ENCODE measurements at places on chromosomes 16 and 17.

DNA sequence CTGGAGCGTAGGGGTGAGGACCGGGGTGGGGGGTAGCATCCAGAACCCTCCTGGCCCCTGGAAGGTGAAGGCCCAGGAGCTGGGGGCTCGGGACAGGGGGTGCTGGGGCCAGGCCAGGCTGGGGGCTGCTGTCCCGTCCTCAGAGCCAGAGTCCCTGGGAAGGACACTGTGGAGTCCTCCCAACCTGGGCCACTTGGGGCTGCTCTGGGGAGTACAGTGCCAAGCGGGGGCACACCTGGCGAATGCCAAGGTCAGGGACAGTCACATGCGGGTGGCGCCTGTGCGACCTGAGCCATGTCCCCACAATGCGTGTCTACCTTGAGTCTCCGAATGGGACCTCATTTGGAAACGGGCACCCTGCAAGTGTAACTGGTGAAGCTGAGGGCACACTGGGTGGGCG is 1.2 kb upstream of the PERCC1 start:
- DNase-seq = no peak
- peaks cover 19% of the 10 kb centered on the region for H3K27me3 ChIP-seq
- H3K27ac ChIP-seq = no peak overlapping the region
- peaks cover 4% of the 10 kb centered on the region for H3K4me1 ChIP-seq

DNA sequence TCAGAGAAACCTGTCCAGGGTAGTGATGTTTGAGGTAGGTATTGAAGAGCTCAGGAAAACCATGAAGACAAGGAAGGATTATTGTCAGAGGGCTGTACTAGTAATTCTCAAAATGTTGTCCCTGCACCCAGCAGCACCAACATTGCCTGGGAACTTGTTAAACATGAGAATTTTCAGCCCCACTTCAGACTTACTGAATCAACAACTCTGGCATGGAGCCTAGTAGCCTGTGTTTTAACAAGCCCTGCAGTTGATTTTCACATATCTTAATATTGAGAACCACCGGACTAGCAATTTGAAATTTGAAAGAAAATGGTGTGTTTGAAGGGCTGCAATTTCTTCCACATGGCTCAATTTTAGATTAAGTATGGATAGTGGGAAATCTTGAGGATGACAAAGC is 2.8 kb upstream of the KIF2B start:
- no peaks in the 10 kb centered on the region for H3K27me3 ChIP-seq
- H3K4me3 ChIP-seq = no peak overlapping the region
- H3K36me3 ChIP-seq = no peaks in the 10 kb centered on the region
- no peaks in the 10 kb centered on the region for H3K4me1 ChIP-seq
- no peak overlapping the region for H3K27ac ChIP-seq

DNA sequence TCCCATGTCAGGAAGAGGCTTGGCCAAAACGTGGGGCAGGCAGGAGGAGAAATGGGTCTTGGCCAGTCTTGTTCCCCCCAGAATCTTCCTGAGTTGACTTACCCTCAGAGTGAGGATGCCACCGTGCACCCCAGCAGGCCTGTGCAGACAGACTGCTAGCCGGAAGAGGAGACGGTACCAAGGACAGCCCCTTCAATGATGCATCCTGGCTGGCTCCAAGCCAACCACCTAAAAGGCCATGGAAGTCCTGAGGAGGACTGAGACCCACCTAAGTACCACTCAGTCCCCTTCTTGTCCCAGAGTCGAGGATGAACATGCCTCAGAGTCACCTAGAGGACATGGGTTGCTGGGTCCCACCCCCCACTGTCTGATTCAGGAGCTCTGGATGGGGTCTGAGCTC is 46.7 kb upstream of the RCVRN start:
- no peak overlapping the region for H3K4me3 ChIP-seq
- no peak overlapping the region for H3K27ac ChIP-seq
- no peaks in the 10 kb centered on the region for H3K27me3 ChIP-seq
- H3K36me3 ChIP-seq = no peaks in the 10 kb centered on the region
- no peaks in the 10 kb centered on the region for H3K4me1 ChIP-seq

GRCh38 chr16:87678618-87679017 is 76.3 kb downstream of the JPH3 start:
- no peak overlapping the region for H3K27ac ChIP-seq
- peaks cover 17% of the 10 kb centered on the region for H3K27me3 ChIP-seq

- H3K4me3 ChIP-seq = no peak overlapping the region
- no peaks in the 10 kb centered on the region for H3K36me3 ChIP-seq
- H3K27me3 ChIP-seq = no peaks in the 10 kb centered on the region
- H3K4me1 ChIP-seq = peaks cover 56% of the 10 kb centered on the region
These were observed 32.9 kb downstream of the CPSF4L start for GRCh38 chr17:73228748-73229236.

DNA sequence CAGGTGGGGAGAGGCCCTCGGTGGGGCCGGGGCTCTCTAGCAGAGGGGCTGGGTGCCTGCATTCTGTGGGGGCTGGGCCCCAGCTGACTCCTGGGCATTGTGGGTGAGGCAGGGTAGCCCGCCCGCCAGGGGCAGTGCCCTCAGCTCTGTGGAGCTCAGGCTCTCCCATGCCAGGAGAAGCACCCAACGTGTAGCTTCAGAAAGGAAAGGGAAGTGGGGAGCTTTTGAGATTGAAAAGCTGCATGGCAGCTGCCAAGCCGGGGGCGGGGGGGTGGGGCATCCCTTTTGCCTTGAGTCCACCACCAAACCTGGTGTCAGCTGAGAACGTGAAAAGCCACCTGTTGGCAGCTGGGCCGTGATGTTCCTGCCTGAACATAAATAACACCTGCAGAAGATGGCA is 192.1 kb upstream of the CIBAR2 start:
- H3K4me1 ChIP-seq = peaks cover 18% of the 10 kb centered on the region
- no peaks in the 10 kb centered on the region for H3K27me3 ChIP-seq
- no peak overlapping the region for H3K27ac ChIP-seq
- H3K4me3 ChIP-seq = no peak overlapping the region

GRCh38 chr17:335691-336090 is 16.9 kb downstream of the RPH3AL start:
- H3K4me1 ChIP-seq = no peaks in the 10 kb centered on the region
- no peak overlapping the region for H3K4me3 ChIP-seq
- no peak for DNase-seq
- no peaks in the 10 kb centered on the region for H3K27me3 ChIP-seq

- peaks cover 13% of the 10 kb centered on the region for H3K4me1 ChIP-seq
- H3K36me3 ChIP-seq = no peaks in the 10 kb centered on the region
- peak; percentile 77 for DNase-seq
These were observed 286.6 kb downstream of the SOX9 start for GRCh38 chr17:72407336-72407909.

DNA sequence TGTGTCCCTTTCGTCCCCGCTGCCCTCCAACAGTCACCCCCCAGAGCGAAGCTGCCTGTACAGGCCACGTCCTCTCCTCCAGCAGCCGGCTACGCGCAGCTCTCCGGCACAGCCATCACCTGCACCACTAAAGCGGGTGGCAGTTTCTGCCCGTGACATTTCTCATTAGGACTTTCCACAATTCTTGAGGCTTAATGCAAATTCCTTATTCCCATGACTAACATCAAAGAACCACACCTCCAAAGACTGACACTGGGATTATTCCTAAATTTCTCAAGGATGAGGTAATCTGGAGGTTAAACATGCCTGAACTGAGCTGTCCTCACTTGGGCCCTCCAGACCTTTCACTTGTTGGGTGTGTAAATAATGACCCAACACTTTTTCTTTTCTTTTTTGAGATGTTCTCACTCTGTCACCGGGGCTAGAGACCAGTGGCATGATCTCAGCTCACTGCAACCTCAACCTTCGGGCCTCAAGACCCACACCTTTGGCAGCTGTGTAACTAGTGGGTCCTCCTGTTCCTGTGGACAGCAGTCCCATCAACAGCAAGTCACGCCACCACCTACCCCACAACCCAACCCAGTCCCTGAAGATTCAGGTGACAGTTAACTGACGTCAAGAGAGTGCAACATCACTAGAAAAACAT is 11.7 kb downstream of the ANKRD11 start:
- peaks cover 89% of the 10 kb centered on the region for H3K4me1 ChIP-seq
- H3K27me3 ChIP-seq = no peaks in the 10 kb centered on the region
- H3K27ac ChIP-seq = no peak overlapping the region
- no peak for DNase-seq
- no peaks in the 10 kb centered on the region for H3K36me3 ChIP-seq

- H3K36me3 ChIP-seq = no peaks in the 10 kb centered on the region
- H3K4me1 ChIP-seq = no peaks in the 10 kb centered on the region
- H3K4me3 ChIP-seq = no peak overlapping the region
- no peaks in the 10 kb centered on the region for H3K27me3 ChIP-seq
These were observed 9.5 kb upstream of the GJD3 start for GRCh38 chr17:40373999-40374398.

DNA sequence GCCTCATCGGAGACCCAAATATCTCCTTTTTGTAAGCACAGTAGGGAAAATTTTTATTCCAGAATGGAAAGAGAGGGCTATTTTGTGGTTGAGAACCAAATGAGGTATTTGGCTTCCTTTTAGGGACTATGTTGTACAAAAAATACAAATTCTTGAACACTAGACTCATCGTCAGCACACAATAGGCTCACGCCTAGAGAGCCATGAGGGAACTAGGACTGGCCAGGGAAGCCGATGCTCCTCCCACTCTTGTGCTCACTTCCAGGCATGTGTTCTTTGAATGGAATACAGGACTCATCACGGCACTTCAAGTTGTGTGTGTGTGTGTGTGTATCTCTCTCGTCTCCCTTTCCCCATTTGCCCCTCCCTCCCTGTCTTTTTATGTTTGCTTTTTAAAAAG is 17.8 kb upstream of the BLMH start:
- no peaks in the 10 kb centered on the region for H3K36me3 ChIP-seq
- H3K27me3 ChIP-seq = no peaks in the 10 kb centered on the region
- peaks cover 30% of the 10 kb centered on the region for H3K4me1 ChIP-seq
- DNase-seq = no peak

GRCh38 chr16:48492133-48492532 is 106.9 kb upstream of the SIAH1 start:
- DNase-seq = no peak
- no peaks in the 10 kb centered on the region for H3K27me3 ChIP-seq
- no peaks in the 10 kb centered on the region for H3K4me1 ChIP-seq

DNA sequence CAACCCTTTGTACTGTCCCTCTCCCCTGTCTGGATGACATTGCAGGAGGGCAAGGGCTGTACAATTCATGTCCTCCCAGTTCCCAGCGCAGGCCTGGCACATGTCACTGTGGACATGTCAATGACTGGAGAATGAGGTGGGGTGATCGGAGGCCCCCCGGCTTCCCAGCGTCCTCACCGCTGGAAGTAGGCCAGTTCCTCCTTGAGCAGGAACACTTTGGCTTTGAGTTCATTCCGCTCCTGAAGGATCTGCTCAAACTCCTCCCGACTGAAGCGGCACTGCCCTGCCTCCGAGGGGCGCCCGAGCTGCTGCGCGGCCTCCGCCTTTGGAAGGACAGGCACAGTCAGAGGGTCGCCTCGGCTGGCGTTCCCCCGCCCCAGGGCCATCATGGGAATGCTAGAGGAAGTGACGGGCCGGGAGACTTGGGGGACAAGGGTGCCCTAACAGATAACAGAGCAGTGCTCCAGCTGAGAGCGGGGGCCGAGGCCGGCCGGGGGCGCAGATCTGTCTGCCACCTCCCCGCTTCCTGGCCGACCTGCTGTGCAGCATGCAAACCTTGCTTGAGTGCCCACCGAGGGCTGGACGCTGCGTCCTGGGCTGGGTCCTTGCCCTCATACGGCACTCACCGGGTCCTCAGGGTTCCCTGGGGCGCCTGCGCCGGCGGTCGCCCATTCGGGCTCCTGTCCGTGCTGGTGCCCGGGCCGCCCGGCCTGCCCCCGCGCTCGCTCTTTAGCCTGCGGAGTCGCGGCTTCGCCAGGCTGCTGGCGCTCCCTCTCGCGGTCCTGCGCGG is 1.3 kb downstream of the RILP start:
- peak; percentile 53 for DNase-seq
- no peaks in the 10 kb centered on the region for H3K27me3 ChIP-seq
- H3K36me3 ChIP-seq = peaks cover 20% of the 10 kb centered on the region
- H3K4me1 ChIP-seq = peaks cover 24% of the 10 kb centered on the region

- H3K4me3 ChIP-seq = peak overlapping the region; percentile 99
- no peaks in the 10 kb centered on the region for H3K36me3 ChIP-seq
- peak overlapping the region; percentile 99 for H3K27ac ChIP-seq
- no peaks in the 10 kb centered on the region for H3K27me3 ChIP-seq
- DNase-seq = no peak
These were observed 847 bp downstream of the ZDHHC7 start for GRCh38 chr16:85010446-85010930.

- H3K27me3 ChIP-seq = no peaks in the 10 kb centered on the region
- no peak overlapping the region for H3K4me3 ChIP-seq
- no peak overlapping the region for H3K27ac ChIP-seq
- peaks cover 9% of the 10 kb centered on the region for H3K4me1 ChIP-seq
These were observed 36.9 kb upstream of the KLHDC4 start for GRCh38 chr16:87802670-87803069.

DNA sequence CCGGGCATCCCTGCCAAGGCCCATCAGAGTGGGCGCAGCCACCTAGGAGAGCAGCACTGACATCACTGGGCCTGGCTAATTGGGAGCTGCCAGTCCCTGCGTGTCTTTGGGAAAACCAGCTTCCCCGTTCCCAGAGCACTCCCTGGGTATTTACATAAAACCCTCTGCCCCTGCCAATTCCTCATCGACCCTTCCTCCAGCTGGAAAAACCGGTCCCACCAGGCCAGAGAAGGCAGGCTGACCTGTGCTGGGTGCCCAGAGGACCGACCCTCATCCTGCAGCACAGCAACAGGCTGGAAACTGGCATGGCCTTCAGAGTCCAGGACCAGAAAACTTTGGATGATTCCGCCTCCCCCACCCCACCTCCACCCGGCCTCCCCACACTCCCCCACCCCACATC is 8.2 kb upstream of the FOXN1 start:
- H3K36me3 ChIP-seq = no peaks in the 10 kb centered on the region
- no peaks in the 10 kb centered on the region for H3K27me3 ChIP-seq
- H3K4me3 ChIP-seq = no peak overlapping the region
- H3K27ac ChIP-seq = no peak overlapping the region
- DNase-seq = no peak
- peaks cover 35% of the 10 kb centered on the region for H3K4me1 ChIP-seq

DNA sequence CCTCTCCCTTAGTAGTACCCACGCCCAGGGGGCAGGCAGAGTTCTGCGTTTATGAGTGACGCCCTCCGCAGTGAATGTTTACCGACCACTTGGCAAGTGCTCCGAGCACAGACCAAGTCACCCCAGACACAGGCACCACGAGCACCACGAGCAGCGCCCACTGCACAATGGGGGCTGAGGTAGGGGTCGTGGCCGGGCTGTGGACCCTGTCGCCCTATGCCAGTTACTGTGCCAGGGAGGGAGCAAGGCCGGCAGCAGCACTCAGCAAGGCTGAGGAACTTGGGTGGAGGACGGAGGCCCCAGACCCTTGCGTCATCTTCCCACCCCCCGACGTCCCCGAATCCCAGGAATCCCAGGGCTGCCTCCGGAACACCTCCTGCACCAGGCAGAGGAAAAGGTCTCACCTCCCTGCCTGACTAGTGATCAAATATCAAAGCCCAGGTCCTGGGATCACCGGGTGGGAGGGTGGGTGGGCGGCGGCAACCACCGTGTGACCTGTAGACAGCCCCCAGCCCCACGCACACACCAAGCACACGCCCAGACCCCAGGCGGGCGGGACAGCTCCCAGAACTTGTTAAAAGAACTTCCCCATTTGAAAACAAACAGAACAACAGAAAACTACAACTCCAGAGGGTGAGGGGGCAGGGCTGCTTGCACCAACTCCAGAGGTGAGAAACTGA is 5.4 kb downstream of the VASN start:
- H3K4me3 ChIP-seq = no peak overlapping the region
- no peaks in the 10 kb centered on the region for H3K36me3 ChIP-seq
- no peaks in the 10 kb centered on the region for H3K27me3 ChIP-seq
- peaks cover 65% of the 10 kb centered on the region for H3K4me1 ChIP-seq

GRCh38 chr16:88005968-88006367 is 54.7 kb downstream of the BANP start:
- H3K4me1 ChIP-seq = no peaks in the 10 kb centered on the region
- no peak overlapping the region for H3K27ac ChIP-seq
- DNase-seq = no peak
- no peak overlapping the region for H3K4me3 ChIP-seq
- H3K36me3 ChIP-seq = peaks cover 5% of the 10 kb centered on the region

Measured in transverse colon (tissue), 4 donors.